WERI-Rb-1 (cell line): ENCODE measurements at places on chromosomes 16 and 17.

DNA sequence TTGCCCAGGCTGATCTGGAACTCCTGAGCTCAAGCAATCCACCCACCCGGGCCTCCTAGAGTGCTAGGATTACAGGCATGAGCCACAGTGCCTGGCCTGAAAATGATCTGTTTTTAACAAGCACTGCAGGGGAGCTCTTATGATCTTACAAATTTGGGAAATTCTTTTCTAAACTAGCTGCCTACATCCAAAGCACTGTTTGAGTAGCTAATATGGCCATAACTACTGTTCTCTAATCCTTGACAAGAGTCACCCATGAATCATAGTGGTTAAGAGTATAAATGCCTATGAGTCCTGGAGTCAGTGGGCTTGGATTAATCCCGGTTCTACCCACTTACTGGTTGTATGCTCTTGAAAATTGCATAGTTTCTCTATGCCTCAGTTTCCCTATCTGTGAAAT, 1.4 kb upstream of the CPPED1 start:
- DNase-seq: no peak

- no peak for DNase-seq
Observed at GRCh38 chr17:56636265-56636664, 42.8 kb downstream of the NOG start.

- peak; percentile 75 for DNase-seq
Observed at GRCh38 chr16:24070851-24071250, 185.3 kb upstream of the CACNG3 start.

- DNase-seq: no peak
Observed at GRCh38 chr17:38425031-38425430, 3.2 kb upstream of the ARHGAP23 start.

- DNase-seq: no peak
Observed at GRCh38 chr16:48561960-48562393, 48.0 kb downstream of the N4BP1 start.

DNA sequence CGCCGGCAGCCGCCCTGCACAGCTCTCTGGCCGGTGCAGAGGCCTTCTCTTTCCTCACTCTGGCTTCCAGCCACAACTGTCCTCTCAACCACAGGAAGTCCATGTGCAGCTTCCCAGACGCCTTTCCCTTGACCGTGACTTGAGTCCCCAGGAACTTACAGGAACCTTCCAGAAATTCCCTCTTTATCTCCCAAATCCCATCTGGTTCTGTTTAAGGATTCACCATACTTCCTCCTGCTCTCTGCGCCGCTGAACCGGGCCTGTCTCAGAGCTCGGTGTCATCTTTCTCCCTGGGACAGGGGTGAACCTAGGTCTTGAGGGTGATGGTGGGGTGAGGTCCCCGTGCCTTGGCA, 65.2 kb upstream of the ZNF469 start:
- no peak for DNase-seq

DNA sequence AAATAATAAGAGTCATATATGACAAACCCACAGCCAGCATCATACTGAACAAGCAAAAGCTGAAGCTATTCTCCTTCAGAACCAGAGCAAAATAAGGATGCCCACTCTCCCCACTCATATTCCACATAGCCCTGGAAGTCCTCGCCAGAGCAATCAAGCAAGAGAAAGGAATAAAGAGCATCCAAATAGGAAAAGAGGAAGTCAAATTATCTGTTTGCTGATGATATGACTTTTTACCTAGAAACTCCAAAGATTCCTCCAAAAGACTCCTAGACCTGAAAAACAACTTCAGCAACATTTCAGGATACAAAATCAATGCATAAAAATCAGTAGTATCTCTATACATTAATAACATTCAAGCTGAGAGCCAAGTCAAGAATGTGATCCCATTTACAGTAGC, 217.5 kb downstream of the ABCC12 start:
- DNase-seq: no peak

DNA sequence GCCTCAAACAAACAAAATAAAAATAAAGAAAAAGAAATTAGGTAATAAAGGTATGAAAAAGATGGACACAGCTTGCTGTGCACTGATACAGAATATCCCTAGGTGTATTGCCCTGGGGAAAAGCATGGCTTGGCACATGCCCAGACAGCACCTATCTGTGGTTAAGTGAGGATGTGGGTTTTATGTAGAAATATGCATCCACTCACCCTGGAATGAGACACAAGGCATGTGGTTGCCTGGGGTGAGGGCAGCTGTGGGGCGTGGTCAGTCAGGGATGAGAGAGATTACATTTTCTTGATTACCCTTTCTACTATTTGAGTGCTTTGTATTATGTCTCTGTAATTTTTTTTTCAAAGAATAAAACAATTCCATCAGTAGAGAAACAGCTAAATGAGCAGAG, 6.9 kb downstream of the PLLP start:
- DNase-seq: peak; percentile 32

GRCh38 chr17:8606401-8606800, 24.1 kb downstream of the MYH10 start:
- DNase-seq: no peak

- no peak for DNase-seq
Observed at GRCh38 chr17:2184993-2185931, 118.3 kb downstream of the SMG6 start.

DNA sequence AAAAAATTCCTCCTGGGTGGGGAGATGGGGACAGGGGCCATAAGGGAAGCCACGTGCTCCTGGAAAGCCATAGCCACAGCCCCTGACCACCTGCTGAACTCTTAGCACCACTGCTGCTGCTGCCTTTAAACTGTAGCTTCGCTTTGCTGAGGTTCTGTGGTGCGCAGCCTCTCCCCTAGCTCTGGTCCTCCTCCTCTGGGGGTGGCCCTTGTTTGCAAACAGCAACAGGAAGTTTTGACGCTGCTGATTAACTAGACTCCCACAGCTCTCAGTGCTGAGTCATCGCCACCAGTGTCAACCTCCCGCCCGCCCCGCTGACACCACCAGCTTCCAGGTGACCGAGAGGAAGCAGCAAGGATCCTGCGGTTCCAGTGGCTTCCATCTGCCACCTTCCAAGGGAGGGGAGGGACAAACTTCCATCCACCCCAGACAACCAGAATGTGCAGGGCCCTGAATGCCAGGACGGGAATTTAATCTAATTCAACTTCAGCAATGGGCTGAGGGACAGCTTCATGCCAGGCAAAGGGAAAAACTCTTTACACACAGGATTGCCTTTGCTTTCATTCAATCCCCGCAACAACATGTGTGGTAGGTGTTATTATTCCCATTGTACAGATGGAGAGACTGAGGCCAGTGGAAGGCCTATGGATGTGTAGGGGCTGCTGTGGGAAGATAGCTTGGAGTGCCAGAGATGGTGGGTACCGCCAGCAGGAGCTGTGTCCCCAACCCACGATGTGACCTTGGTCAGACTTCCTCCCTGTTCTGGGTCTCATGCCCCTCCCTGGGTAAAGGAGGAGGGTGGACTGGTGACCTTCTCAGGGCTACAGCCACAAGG, 8.1 kb upstream of the KIFC3 start:
- peak; percentile 45 for DNase-seq

DNA sequence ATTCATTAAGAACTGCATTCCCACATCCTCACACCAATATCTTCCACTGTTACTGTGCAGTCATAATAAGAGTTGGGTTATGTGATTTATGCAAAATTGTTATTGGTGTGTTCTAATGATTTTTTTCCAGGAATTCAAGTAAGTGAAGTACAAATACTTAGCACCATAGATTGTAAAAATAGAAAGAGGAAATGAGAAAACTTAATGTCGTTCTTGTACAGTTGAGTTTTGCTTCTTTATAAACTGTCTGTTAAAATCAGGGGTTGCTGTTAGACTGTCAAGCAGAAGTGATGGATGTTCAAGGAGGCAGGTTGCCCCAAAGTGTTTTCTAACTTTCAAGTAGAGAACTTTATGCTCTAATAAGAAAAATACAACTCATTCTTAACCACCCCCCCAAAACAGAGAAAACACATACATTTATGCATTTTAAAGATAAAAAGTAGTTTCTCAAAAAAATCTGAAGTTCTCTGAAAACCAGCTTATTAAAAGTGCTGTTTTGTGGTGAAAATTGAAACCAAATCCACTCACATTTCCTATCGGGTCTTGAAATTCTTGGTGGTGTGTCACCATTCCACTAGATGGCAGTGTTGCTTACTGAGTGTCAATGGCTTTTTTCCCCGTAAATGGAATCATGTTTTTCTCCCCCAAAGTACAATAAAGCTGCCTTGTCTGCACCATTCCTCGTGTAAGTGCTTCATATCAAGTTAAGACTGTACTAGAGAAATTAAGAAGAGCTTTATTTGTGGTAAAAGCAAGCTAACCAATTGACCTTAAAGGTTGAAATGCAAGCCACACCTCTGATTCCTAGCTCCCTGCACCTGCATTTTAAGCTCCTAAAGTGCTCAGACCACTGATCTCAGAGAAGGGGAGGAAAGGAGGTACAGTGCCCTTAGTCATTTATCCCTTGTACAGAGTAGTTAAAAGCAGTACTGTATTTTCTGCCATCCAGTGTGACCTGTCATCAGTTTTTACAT, 4.7 kb upstream of the IGSF6 start:
- peak; percentile 38 for DNase-seq

GRCh38 chr16:10970065-10970464, 25.7 kb downstream of the CLEC16A start:
- DNase-seq: no peak

DNA sequence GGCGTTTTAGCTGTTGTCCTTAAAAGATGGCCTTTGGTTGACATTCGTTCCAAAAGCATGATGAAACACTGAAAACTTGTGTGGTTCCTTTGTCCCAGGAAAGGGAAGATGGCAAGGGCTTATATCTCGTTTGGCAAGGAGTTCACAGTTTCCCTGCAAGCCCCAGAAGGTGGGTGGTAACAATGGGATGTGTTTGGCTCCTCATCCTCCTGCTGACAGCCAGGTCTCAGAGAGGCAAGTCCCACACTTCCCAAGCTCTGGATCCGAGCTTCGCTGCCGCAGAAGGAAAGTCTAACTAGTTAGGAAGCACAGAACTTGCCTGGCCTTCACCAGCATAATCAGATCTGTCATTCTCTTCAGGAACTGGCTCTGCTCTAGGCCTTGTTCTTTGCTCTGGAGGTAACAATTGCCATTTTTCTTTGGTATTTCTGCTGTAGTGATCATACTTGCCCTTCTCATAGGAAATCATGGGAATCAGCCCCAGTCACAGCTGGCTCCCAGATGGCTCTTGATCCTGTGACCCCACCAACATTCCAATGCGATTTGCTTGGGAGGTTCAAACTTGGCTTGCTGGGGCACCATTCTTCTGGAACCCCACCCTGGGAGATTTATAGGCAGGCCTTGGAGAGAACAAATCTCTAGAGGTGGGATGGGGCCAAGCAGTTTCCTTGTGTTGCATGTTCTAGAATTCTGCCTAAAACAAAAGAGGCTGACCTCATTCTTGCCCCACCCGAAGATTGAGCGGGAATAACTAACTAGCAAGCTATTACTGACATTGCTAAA, 17.9 kb downstream of the KPNA2 start:
- DNase-seq: no peak

DNA sequence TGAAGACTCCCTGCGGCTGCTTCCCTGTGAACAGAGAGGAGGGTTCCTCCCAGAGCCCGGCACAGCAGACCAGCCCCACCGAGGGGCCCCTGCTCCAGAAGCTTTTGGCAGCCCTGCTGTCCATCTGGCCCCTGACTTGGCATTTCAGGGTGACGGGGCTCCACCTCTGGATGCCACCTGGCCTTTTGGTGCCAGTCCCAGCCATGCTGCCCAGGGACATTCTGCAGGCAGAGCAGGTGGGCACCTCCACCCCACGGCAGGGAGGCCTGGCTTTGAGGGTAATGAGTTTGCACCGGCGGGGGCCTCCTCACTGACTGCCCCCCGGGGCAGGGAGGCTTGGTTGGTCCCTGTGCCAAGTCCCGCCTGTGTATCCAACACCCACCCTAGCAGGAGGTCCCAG, 20.3 kb upstream of the ZFPM1 start:
- no peak for DNase-seq

DNA sequence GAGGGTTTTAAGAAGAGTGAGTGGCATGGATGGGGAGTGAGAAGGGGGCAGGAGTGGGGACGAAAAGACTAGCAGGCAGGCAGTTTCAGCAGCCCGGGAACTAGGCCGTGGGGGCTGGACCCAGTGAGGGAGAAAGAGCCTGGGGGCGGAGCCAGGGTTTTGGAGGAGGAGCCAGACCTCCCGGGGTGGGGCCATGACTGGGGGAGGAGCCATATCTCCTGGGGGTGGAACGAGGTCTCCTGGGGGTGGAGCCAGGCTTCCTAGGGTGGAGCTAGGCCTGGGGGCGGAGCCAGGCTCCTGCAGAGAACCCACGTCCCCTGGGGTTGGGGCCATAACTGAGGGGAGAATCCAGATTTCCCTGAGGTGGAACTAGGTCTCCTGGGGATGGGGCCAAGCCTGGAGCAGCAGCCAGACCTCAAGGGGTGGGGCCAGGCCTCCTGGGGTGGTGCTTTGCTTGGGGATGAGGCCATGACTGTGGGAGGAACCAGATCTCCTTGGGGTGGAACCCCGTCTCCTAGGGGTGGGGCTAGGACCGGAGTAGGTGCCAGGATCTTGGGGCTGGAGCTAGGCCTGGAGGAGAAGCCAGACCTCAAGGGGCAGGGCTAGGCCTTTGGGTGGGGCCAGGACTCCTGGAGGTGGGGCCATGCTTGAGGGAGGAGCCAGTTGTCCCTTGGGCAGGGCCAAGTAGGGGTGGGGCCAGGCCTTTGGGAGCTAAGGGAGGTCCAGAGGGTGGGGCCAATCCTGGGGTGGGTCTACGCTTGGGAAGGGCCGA, 41.7 kb upstream of the JPH3 start:
- peak; percentile 33 for DNase-seq
